ENCODE measurements at places on chromosomes 3 and 15.

GRCh38 chr15:86317384-86317740, 237.7 kb downstream of the AGBL1 start:
- no peak for DNase-seq

DNA sequence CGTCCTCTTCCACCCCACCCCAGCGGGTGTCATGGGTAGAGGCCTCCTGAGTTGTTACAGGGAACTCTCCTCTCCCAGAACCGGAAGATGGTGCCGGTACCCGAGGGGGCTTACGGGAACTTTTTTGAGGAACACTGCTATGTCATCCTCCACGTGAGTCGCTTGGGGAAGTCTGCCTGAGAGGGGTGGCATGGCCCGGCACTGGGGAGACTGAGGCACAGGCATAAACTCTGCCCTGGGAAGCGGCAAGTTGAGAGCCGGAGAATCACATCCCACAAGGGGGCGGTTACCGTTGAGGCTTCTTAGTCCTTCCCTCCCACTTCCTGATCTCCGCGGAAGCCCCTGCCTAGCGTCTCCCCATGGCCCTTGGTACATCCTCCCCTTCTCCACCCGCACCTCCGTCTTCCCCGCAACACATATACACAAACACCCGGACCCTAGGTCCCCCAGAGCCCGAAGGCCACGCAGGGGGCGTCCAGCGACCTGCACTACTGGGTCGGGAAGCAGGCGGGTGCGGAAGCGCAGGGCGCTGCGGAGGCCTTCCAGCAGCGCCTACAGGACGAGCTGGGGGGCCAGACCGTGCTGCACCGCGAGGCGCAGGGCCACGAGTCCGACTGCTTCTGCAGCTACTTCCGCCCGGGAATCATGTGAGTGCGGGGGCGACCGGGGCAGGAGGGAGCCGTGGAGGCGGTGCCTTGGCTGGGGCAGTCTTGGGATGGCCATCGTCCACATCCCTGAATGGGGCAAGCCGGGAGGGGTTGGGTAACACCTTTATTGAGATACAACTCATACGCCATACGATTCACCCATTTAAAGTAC, 3.4 kb downstream of the VILL start:
- DNase-seq = peak; percentile 78

DNA sequence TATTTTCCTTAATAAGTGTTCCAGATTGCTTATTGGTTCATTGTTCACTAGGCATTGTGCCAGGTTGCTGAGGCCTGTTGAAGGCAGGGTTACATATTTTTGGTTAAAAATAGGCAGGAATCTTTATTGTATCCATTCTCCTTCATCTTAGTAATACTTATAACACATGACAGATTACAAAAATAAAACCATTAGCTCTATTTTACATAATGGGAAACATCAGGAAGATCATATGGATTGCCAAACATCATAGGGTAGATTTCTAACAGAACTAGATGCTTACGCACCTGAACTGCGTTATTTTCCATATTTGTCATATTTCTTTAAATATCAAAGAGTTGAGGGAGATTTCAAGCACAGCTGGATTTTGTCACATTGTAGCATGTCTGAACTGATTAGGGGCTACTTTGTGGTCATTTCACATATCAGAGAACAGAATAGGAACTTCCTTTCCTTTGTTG, 462.9 kb upstream of the SGO1 start:
- no peak for DNase-seq

DNA sequence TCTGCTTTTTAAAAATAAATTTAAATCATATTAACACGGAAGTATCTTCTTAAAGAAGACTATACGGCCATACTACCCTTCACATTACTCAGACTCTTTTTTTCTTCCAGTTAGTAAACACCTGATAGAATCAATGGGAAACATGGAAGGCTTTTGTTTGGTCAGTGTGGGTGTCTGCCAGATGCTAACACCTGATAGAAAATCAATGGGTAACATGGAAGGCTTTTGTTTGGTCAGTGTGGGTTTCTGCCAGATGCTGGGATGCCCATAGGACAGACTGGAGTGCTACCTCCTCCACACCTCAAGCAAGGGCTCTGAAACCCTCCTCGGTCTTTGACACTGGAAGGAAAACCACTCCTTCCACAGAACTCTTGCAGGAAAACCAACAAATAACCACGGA, 29.2 kb downstream of the HACL1 start:
- no peak for DNase-seq

DNA sequence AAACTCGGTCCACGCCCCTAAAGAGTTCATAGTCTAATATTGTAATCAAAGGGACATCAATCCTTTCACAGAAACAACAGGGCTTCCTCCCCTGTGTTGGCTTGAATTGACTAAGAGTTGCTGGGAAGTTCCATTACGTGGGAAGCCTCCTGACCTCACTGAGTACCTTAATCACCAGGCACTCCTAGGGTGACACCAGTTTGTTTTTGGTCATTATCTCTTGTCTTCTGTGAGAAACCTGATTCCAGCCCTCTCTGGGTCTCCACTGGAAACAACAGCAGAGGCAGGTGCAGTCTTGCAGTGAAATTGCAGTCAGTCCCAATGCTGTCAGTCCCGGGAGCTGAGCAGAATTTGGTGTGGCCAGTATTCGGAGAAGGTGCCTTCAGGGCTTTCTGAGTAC, 55.4 kb downstream of the BOC start:
- no peak for DNase-seq

GRCh38 chr15:28934645-28935044, 48.9 kb downstream of the APBA2 start:
- no peak for DNase-seq

DNA sequence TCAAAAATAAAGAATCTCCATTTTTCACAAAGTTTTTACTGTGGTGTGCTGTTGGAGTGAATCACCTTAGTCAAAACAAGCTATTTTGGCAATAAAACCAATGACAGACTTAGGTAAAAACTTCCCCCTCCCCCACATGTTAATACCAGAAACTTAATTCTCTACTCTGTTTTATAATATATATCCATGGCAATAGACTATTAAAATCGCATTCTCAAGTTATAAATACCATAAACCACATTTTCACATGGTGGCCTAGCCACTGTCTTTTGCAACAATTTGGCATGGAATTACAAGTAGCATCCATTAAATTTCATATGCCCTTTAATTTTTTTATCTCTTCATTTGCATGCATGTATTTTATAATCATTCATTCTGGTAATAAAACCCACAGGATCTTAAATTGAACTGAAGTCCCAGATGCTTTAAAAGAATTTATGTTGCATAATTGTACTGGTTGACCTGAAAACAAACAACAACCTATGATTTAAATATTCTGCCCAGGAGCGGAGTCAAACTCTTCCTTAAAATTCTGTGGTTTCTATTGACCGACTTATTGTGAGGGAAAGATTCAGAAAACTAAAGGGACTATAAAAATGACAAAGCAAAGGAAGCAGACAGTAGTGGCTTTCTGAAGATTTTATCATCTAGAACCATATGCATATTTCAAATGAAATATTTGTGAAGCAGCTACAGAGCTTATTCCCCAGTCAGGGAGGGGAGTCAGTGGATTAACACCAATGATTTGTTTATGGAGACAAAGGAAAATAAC, 229.0 kb upstream of the TBL1XR1 start:
- DNase-seq = no peak

GRCh38 chr3:117687096-117687495, 977.5 kb downstream of the TUSC7 start:
- no peak for DNase-seq

GRCh38 chr3:123692041-123692440, 107.2 kb upstream of the HACD2 start:
- DNase-seq = no peak

GRCh38 chr3:177792311-177793030, 595.2 kb upstream of the TBL1XR1 start:
- DNase-seq = no peak

DNA sequence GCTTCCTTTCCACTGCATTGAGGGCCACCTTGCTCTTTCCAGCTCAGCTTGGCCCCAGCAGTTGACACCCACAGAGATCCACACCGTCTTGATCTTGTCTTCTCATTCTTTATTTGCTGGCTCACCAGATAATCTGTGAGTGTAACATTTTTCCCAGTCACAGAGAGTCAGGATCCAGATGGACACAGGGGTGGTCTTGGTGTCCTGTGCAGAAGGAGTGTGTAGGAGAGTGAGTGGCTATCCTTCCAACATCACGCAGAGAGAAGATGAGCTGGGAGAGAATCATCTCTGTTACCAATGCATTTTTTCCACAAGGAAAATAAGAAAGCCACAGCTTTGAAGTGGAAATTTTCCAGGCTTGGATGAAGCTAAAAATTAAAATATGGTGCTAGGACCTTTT, 100.1 kb downstream of the EPHB1 start:
- no peak for DNase-seq

GRCh38 chr3:136957751-136958288, at the start of gene IL20RB:
IL20RB (plus strand) TSS chr3:136957983; CDS start chr3:136958114, 131 bp downstream.
- no peak for DNase-seq

- DNase-seq = no peak
Measured at GRCh38 chr3:195468391-195468776, 25.6 kb upstream of the ACAP2 start.

GRCh38 chr15:75620841-75621391, 4.6 kb downstream of the SNUPN start:
- no peak for DNase-seq

DNA sequence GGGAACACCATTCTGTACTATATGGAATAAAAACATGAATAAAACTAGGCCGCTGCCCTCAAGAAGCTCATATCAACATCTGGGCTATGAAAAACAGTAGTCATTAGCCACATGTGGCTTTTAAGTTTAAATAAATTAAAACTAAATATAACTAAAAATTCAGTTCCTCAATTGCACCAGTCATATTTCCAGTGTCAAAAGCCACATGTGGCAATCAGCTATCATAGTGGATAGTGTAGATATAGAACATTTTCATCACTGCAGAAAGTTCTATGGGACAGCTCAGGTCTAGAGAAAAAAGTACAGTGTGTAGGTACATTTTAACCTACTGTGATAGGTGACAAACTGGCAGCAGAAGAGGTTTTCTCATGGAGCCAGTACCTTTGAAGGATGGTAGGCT, 261.4 kb downstream of the FOXP1 start:
- no peak for DNase-seq

DNA sequence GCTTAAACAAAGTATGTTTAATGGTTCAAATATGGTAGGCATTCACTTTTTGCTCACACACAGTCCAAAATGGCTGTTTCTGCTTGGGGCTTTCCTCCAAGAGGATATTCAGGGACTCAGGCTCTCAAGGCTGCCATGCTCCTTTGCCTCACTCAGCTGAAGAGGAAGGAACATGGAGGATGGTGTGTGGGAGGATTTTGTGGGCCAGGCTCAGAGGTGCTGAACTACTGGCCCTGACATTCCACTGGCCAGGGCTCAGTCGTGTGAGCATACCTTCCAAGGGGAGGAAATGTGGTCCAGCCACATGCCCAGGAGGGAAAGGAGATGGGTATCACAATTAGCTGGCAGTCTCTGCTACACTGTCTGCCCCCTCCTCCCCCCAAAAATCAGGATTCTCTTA, 8.7 kb downstream of the PXYLP1 start:
- DNase-seq = peak; percentile 8

DNA sequence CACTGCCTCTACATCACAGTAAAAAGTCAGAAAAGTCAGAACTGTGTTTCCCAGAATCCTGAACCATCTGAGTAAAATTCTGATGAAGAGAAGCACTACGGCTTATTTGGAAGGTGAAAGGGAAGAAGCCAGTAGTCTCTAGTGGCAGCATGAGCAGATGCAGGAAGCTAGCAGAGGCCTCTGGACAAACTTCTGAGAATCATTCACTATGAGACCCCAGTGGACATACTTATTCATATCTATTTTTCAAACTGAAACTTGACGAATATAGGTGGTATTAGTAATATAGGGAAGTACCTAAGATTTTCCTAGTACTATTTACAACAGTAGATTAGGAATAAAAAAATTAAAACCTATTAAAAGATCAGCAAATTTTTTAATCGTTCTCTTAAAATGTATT, 272.8 kb upstream of the TTC14 start:
- no peak for DNase-seq

- no peak for DNase-seq
Measured at GRCh38 chr3:175349168-175349567, 490.0 kb downstream of the NAALADL2 start.

GRCh38 chr3:145032791-145033190, 1061.2 kb downstream of the DIPK2A start:
- no peak for DNase-seq

DNA sequence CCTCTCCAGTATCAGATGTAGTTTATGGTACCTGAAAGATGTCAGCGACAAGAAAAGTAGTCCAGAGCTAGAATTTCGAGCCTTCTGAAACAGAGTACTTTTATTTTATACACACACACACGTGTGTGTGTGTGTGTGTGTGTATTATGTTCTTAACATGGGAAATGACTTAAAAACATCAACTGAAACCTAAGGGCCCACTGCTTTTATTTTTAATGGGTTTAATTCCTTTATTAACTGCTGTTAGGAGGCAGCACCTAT, 1.9 kb downstream of the TCF12 start:
- DNase-seq = no peak

DNA sequence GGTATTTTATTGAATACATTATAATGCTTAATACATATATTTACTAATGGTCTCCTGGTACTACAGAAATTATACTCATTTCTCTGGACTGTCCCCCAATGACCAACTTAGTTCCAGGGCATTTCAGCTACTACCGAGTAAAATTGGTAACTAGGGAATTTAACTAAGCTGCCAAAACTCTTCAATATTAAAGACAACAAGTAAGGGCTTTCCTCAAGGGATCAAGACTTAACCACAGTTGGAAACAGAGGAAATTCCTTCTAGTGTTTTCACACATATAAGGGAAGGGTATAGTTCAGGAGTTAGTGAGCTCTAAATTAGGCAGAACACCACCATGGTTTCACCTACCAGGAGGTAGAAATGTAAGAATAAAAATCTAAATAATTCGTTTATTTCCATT, 357.4 kb downstream of the TBL1XR1 start:
- DNase-seq = no peak

- DNase-seq = no peak
Measured at GRCh38 chr3:196629228-196629627, 10.3 kb upstream of the NRROS start.

GRCh38 chr15:39823634-39824033, 41.0 kb upstream of the FSIP1 start:
- DNase-seq = no peak

GRCh38 chr3:143476965-143477640, 357.5 kb downstream of the CHST2 start:
- no peak for DNase-seq

- DNase-seq = peak; percentile 47
Measured at GRCh38 chr3:23760871-23761373, 44.8 kb upstream of the UBE2E1 start.

GRCh38 chr15:73709686-73710085, 25.5 kb downstream of the CD276 start:
- no peak for DNase-seq

DNA sequence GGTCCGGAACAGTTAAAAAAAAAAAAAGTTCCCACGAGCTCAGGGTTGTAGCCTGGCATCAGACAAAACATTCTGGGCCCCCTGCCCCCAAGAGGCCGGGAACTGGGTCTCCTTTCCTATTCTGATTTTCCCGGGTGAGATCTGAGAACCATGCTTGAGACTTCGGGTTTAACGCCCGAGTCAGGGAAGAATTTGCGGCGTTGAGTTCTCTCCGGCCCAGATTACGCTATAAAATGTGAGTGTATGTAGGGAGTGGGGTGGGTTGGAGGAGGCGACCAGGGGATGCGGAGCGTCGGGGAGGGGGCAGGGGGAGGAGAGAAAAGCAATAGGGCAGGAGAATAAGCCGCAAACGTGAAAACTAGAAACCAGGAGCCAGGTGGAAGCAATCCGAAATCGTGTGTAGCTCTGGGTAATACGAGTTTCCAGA, 2.7 kb downstream of the ZIC1 start:
- DNase-seq = no peak

All from GDM1 (cell line).